Smooth muscle cell of the brain vasculature (primary cell): ENCODE measurements at places on chromosomes 11 and 22.

DNA sequence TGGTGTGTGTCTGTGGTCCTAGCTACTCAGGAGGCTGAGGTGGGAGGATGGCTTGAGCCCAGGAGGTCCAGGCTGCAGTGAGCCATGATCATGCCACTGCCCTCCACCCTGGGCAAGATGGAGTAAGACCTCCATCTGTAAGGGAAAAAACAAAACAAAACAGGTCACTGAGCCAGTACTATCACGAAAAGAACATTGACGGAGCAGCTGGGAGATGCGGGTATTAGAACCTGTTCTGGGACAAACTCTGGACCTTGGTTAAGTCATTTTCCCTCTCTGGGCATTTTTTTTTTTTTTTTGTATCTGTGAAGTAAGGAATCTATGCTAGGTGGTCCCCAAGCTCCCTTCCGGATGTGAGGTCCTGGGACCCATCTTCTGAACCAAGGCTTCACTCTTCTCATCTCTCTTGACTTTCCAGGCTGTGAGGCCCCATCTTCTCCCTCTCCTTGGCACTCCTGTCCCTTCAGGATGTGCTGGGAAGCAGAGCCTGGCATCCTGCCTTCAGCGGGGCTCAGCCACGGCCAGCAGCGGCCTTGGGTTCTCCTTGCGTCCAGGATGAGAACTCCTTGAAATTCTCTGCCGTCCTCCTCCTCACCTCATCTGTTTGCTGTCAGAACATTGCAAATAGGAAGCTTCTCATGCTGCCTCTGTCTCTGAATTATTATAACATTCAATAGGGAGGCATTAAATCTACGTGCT is 130.8 kb downstream of the GRIK4 start:
- no peak for DNase-seq

GRCh38 chr11:65870706-65871681 is 1.6 kb downstream of the EFEMP2 start:
- no peak for DNase-seq

DNA sequence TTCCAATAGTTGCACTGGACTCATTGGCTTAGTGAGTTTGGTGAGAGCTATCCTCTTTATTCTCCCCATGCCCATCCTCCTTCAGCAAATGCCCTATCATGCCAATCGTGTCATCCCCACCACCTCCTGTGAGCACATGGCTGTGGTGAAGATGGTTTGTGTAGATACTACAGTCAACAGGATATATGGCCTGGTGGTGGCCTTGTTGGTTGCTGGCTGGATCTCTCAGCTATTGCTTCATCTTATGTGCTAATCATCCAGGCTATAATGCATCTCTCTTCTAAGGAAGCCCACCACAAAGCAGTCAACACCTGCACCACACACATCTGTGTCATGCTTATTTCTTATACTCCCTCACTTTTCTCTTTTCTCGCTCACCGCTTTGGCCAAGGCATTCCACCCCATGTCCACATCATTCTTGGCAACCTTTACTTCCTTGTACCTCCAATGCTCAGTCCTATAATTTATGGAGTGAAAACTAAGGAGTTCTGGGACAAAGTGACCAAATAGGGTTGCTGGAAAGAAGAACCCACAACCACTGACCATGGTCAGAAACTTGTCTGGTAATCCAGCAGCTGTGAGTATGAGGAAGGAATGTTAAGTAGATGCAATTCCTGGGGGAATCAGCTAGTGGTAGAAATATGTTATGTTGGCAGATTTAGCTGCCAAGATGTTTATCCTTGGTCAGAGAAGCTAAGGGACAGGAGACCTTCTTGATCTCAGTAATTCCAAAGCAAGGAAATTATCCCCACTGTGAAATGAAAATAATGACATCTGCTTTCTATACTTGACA is 16.3 kb upstream of the OR56B1 start:
- no peak for DNase-seq

GRCh38 chr22:45285263-45286058 is 712 bp downstream of the UPK3A start:
- DNase-seq: no peak

DNA sequence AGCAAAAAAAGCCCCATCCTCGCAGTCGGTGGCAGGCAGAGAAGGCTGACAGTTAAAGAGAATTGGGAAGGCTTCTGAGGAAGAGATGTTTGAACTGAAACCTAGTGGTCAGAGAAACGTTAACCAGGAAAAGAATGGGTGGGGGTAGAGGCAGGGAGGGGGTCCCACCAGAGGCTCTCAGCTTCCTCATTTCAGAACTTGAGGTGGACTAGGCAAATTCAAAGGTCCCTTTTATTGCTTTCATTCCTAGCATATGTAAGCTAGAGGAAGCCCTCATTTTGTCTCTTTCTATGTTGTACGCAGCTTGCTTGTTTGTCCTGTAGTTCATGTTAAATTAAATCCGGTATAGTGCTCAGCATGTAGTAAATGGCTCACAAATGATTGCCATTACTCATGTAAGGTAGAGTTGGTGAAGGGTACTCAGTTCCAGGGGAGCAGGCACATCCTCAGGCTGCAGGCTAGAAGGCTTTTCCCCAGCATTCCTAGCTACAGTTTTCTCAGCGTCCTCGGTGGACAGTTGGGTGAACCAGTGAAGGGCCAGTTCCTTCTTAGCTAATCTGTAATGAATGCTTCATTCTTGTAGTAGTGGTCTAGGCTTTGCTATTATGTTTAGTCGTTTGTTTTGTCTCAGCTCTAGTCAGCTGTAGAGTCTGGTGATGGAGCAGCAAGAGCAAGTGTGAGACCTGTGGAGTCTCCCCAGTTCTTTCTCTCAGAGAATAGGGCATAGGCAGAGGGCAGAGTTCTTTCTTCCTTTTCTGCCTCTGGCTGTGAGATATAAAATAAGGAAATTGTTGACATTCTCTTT is 58.6 kb downstream of the UVRAG start:
- no peak for DNase-seq

DNA sequence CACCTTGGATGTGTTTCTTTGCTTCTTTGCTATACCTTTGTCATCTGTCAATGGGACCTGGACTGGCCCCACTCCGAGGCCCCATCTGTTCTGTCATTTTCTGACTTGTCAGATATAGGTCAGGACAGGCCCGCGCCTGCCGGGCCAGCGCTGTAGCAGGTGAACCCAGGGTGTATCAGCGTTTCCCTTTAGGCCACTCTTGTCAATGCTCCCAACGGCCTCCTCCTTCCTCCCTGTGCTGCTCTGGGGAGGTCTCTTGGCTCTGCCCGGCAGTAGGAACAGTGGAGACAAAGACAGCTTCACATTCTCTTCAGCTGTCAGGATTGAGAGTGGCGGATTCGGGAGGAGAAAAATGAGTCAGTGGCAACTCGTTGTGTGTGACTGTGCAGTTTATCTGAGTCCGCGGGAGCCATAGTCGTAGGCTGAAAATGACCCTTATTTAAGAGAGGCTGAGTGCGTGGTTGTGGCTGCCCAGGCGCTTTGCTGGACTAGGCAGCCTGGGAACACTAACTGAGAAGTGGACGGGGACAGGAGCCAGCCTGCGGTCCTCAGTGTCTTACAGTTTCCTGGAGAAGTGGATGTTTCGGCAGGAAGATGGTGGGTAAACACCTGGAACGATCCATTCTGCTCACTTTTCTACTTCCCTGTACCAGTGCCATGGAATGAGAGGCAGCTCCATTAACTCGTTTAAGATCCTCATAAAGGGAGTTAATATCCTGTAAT is 102.3 kb downstream of the PRR5L start:
- no peak for DNase-seq

DNA sequence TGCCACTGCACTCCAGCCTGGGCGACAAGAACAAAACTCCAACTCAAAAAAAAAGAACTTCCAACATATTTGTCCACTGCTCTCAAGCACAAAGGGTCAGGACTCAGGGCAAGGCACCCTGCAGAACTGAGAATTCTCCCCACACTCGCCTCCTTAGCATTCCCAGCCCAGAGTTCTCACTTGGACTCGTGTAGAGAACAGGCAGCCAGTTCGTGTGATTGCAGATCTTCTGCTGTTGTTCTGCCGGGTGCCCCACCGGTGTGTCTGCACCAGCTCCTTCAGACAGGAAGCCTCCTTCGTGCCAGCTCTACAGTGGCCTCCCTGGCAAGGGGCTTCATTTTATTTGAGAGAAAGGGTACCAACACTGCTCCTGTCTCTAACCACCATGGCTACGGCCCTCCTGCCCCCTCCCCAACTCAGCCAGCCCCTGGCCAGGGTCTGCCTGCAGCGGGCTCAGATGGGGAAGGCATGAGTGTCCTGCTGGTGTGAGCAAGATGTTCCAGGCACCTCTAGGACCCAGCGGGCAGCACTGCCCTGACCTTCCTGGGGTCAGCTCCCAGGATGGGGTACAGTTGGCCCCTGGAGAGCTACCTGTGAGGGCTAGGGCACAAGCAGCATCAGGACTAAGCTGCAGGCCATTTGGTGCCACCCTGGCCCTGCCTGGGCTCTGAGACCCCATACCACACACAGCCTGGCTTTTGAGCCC is 19.5 kb upstream of the SCGB1A1 start:
- DNase-seq: peak; percentile 63

DNA sequence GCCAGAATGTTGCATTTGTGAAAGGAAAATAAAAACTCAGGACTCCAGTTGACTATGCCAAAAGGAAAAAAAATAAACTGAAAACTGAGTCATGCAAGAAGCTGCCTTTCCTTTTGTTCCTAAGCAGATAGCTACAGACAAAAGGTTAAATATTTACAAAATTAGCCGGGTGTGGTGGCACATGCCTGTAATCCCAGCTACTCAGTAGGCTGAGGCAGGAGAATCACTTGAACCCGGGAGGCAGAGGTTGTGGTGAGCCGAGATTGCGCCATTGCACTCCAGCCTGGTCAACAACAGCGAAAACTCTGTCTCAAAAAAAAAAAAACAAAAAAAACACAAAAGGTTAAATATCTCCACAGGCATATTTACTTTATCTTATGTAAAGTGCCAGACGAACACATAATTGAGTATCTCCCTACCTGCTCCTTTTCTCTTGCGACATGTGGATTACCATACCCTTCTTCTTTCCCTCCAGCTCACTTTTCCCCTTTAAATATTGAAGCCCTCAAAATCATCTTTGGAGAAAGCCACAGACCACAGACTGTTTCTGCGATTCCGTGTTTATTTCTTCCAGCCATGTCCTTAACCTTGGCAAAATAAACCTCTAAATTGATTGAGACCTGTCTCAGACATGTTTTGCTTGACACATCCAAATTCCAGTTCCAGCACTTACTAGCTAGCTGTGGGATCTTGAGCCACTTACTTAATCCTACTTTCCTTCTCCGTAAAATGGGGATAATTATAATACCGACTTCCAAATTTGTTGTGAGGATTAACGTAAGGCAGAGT is 2.3 kb upstream of the SMPD1 start:
- no peak for DNase-seq

GRCh38 chr22:35133702-35134380 is 67.9 kb downstream of the ISX start:
- DNase-seq: no peak

GRCh38 chr11:57605028-57605420 is 7.5 kb downstream of the SERPING1 start:
- no peak for DNase-seq

- DNase-seq: no peak
Observed at GRCh38 chr11:65445604-65446445, 23.2 kb downstream of the NEAT1 start.

DNA sequence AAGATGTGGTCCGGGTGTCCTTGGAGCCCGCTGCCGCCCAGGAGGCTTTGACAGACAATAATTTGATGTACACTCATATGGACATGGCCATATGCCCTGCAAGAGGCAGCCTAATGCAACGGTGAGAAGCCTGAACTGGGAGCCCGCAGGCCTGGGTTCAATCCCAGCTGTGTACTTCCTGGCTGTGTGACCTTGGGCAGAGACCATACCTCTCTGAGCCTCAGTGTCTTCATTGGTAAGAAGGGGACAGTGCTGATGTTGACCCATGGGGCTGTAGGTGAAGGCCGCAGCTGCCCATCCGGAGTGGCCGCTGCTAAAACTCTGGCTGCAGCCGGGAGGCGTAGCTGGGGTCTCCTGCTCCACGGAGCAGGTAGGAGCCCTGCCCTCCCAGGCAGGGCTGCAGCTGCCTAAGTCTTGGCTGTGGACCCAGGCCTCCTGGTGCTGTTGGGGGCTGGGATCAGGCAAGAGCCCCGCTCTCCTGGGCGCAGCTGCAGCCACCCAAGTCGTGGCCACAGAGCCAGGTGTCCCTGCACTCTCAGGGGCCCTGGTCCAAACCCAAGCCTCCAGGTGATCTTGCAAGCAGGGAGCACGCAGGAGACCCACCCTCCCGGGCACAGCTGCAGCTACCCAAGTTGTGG is 8.9 kb downstream of the IL2RB start:
- no peak for DNase-seq

- DNase-seq: peak; percentile 47
Observed at GRCh38 chr11:61161190-61162091, at the start of gene VPS37C. TSS of gene VPS37C (minus strand) at chr11:61161426. CDS start at chr11:61138829, 22,597 bp downstream.

GRCh38 chr11:61900251-61900650 is 8.9 kb upstream of the FADS3 start:
- no peak for DNase-seq

GRCh38 chr11:44094260-44094868 is 1.1 kb upstream of the EXT2 start:
- DNase-seq: peak; percentile 61

DNA sequence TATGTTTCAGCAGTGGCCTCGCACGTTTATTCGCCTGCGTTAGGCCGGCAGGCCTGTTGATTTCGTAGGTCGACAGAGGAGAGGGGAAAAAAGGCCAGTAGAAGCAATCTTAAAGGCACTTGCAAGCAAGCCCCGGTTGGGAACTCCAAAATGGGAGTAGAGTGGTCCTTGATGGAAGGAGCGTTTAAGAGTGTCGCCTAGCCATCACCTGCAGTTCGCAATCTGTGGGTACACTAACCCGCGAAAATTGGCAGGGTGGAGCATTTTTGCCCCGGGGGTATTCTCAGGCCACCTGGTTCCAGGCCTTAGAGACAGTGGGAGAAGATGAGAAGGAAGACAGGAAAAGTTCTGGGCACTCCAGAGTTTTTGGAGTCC is 1.1 kb downstream of the EWSR1 start:
- DNase-seq: no peak

DNA sequence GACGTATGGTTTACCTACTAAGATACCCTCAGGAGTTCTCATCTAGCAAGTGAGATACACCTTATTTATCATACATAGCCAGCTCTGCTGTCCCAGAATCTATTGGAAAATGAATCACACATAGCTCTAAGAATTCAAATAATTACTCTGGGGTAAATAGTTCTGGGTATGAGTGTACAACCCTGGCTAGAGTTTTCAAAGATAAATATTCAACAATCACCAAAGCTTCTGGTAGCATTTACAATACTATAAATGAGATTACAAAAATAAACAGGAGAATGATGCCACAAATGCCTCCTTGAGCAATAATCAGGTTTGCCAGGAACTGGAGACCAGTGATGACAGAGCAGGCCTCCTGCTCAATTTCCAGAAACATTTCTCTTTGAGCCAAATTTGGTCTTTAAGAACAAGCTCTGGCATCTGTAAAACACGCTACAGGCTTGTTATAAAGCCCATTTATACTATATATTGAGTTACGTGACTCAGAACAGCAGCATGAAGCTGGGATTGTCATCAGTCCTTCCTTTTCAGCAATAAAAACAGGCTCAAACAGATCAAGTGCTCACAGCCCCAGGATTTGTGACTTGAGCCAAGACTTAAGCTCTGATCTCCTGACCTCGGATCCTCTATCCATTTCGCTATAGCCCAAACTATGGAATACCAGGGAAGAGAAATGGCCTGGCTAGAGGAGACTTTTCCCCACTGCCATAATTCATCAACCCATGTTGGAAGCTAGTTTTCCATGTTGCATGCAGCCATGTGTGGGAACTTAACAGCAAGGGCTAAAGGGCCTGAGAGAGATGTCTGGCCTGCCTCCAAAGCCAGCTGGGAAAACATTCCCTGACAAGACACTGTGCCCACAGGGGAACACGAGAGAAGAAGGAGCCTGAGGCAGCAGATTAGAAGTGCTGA is 19.7 kb downstream of the RAB30 start:
- peak; percentile 88 for DNase-seq
